ENCODE measurements at places on chromosomes 6 and 20. TPM values are rescaled to one million over a fixed set of nuclear protein-coding genes. Genes with fewer than 3 reads are reported as not detected.

The ZKSCAN8 gene
- total RNA-seq: 12.7 TPM

The GTSF1L gene
- total RNA-seq: not detected

The NKAIN4 gene
- not detected for total RNA-seq

The CLVS2 gene
- not detected for total RNA-seq

The LY6G6C gene
- not detected for total RNA-seq

The MMP24 gene
- 0.35 TPM for total RNA-seq

The AKAP7 gene
- 11.1 TPM for total RNA-seq

The PXDC1 gene
- total RNA-seq: 29.7 TPM

The SLC22A7 gene
- total RNA-seq: not detected

The SOBP gene
- total RNA-seq: 16.4 TPM

DNA sequence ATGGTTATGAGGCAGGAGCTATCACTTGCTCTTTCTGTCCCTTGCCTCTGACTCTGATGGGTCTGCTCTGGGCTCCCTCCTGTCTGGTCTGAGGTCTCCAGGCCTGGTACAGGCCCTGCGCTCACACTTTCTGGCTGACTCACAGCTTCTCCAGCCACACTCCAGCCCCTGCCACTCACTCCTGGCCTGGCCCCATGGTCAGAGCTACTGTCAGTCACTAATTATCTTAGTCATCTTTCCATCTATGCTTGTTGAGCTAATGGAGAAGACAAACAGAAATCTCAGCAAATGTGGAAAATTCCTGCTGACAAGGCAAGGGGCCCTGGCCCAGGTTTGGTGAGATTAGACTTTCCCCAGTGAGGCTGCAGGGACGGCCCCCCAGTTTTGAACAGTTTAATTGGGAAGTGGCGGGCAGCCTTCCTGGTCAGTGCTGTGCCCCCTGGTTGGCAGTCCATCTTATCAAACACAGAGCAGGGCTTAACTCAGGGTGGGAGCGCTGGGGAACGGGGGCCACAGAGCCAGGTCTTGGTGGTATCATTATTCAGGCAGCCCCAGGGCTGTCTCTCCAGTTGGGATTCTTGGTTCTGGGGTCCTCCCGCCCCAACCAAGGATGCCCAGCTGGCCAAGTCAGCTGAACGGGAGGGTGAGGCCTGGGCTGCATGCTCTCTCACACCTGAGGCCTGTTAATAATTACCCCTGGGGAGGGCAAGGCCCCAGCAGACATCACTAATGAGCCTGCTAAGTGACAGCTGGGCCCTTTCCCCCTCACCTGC is 63.4 kb downstream of the VEGFA start:
- no peak for DNase-seq

GRCh38 chr20:48006036-48006833 is 221.0 kb upstream of the SULF2 start:
- no peak for DNase-seq

GRCh38 chr6:149951626-149952025 is 9.8 kb downstream of the ULBP2 start:
- DNase-seq: no peak

DNA sequence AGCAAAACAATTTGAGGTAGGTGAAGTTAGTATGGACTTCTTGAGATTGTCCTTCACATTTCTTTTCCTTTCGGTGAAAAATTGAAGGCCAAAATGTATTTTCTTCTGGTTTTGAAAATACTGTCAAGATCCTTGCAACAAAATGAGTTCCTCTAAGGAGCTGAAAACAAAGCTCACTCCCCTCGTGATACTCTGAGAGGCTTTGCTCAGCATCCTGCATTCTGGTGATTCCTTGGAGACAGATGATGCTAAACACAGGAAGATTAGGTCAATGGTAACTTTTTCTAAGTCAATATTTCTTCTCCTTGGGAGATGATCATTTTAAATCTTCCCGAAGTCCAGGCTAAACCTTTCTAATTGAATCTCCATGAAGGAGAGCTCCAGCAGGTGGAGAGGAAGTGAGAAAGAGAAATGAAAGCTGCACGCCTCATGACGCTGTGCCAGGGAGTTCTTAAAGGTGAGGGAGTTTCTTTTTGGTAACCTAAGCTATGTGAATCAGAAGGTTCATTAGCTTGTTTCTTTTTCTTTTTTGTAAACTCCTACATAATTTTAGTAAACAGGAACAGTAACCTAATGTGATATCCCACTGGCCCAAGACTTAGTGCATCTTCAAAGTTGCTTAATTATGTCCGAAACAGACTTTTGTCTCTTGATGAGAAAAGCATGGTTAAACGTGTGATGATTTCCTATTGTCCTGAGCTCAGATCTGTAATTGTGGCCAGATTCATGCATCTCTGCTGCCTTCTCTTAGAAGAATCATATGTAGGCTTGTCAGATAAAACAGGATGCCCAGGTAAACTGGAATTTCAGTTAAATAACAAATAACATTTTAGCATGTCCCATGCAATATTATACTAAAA is 15.0 kb downstream of the ESR1 start:
- no peak for DNase-seq

DNA sequence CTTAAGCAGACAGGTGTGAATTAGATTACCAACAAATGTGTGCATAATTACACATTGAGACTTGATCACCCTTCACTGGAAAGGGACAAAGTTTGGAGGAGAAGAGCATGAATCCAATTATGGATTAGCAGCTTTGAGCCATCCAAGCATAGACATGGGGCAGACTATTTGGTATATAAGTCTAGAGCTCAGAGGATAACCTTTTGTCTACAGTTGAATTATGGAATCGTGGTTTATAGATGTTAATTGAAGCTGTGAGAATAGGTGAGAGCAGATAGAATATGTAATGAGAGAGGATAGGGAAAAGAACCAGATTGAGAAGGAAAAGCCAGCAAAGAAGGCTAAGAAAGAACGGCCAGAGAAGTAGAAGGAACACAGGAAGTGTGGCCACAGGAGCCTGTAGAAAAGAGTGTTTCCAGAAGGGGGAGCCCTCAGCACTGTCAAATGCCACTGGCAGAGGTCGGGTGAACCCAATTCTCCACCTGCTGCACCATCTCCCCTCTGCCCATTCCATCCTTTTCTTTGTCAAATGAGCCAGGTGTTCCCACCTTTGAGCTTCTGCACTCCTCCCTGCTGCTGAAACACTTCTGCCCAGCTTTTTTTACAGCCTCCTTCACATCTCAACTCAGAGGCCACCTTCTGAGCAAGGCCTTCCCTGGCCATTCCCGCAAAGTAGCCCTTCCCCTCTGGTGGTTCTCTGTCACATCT is 7.3 kb downstream of the DNTTIP1 start:
- DNase-seq: no peak

GRCh38 chr20:7426890-7427496 is 513.3 kb downstream of the HAO1 start:
- DNase-seq: no peak

GRCh38 chr6:26215585-26216358 is 128.5 kb downstream of the HFE start:
- peak; percentile 73 for DNase-seq

GRCh38 chr20:33803921-33804337 is 7.2 kb upstream of the CHMP4B start:
- no peak for DNase-seq

DNA sequence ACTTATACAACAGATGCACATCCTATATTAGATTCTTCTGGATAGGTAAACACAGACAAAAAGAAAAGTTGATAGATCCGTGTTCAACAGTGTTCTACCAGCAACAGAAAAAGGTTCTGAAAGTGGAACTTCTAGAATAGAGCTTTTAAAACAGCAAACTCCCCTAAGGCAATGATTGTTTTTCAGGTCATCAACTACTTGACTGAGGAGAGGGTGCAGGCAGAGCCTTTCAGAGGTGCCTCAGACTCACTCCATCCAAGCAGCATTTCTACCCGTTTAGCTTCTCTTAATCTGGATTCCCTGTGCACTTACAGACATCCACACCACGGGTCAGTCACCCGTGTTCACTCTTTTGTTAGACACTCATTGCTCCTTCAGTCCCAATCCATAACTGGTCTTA is 28.9 kb downstream of the FYN start:
- DNase-seq: no peak

- DNase-seq: no peak
Measured at GRCh38 chr20:54048891-54049545, 21.4 kb downstream of the BCAS1 start.

DNA sequence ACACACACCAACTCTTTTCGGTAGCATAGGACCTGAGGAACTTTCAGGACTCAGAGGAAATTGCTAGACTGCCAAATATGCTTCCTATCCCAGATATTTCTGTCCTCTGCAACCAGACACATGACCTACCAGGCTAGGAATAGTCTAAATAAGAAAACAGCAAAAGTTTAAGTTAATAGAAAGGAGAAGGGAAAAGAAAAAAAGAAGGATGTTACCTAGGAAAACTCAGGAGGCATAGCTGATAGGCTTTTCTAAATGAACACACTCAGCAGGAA is 74.6 kb downstream of the MAP3K5 start:
- DNase-seq: no peak

- DNase-seq: peak; percentile 40
Measured at GRCh38 chr20:63363013-63363957, 2.1 kb upstream of the CHRNA4 start.

GRCh38 chr6:52958546-52959255 is 36.4 kb downstream of the GSTA4 start:
- DNase-seq: no peak

DNA sequence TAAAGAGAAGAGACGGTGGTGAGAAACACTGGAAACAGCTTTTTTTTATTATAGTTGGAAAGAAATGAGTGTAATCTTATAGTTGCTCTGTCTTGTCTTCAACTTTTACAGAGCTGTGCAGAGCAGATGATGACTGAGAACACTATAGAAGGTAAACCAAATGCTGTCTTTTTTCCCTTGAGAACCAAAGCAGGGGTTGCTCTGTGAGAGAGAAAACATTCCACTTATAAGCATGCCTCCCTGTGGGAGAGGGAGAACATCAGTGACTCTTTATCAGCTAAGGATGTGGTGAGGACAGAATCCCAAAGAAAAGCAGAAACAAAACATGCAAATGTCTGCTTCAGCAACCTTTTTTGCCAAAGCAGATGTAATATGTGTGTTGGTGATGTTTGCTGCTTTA is 179.3 kb upstream of the HDDC2 start:
- no peak for DNase-seq

GRCh38 chr6:90938122-90938521 is 351.2 kb upstream of the MAP3K7 start:
- DNase-seq: no peak

GRCh38 chr20:50121858-50122271 is 8.9 kb upstream of the UBE2V1 start:
- no peak for DNase-seq

DNA sequence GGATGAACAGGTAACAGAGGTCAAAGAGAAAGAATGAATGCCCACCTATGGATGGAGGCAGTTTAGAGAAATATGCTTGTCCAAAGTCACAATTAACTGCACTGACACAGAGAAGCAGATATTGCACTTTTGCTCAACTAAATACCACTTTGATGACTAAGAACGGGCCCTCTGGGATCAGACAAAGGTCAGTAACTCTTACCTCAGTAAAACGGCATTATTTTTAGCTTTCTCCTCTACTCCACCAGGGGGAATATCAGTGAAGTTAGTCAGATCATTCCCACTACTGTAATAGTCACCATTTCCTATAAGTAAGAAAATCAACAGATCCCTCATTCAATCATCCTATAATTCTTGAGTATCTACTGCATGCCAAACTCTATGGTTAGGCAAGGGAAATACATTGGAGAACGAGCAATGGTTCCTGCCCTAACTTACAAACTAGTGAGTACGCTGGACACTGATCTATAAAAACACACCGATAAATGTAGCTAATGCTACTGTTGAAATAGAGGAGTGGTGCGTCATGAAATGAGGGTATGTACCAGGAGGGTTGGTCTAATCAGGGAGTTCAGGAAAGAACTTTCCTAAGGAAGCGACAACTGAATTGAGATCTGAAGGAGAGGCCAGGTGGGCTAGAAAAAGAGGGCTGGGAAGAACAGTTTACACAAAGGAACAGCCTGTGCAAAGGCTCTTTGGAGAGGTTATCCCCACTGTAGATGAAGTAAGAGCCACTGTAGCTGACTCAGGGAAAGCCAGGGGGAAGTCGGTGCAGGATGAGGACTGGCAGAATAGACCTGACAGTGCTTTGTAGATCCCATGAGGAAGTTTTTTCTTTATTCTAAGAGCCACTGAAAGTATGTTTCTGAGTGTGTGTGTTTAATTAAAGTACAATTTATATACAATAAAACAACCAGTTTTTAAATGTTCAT is 9.2 kb downstream of the ECI2 start:
- no peak for DNase-seq

DNA sequence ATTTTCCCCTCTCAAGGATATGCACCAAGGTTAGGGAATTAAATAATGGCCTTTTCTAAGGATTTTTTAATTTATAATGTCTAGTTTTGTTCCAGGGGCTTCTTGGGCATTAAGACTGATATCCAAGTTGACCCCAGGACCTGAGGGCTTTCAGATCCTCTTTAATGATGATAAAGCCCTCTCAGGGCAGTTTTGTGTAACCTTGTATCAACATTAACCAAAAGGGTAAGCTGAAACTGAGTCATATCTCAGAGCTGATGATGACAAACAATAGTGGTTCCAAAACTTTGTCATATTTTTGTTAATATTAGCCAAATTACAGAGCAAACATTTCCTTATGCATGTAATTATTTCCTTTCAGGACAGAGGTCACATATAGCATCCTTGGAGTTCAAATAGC is 309.4 kb upstream of the MAN1A1 start:
- no peak for DNase-seq

DNA sequence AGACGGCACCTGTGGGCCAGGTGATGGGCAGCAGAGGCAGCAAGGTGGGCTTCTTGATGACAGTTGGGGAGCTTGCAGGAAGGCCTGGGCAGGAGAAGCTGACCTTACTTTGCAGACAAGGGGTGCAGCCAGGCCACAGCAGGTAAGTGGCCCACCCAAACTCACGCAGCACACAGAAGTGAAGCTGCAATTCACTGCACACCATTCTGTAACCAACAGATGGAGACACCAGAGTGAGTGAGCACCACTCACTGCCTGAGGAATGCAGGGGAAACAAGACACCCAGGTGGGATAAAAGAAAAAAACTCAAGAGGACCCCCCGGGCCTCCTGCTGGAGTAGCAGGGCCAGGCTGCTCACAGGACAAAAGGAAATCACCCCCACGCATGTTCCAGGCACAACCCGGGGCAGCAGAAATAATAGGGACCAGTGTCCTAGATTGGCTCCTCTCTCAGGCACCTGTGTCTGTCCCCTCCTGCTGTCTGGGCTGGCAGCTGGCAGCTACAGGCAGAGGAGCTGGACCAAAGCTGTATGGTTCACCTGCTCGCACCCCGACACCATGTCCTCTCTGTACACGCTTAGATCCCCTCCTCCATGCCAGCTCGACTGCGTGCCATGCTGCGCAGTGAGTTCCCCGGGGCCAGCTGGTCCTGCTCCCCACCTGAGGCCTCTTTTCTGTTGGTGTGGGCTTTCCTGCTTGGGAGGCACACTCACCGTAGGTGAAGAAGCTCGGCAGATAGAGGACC is 4.9 kb downstream of the MTCH1 start:
- DNase-seq: no peak

All from Right ventricle myocardium inferior (tissue), 1 donor.